H7 (cell line): ENCODE measurements at places on chromosomes 6 and 20.

DNA sequence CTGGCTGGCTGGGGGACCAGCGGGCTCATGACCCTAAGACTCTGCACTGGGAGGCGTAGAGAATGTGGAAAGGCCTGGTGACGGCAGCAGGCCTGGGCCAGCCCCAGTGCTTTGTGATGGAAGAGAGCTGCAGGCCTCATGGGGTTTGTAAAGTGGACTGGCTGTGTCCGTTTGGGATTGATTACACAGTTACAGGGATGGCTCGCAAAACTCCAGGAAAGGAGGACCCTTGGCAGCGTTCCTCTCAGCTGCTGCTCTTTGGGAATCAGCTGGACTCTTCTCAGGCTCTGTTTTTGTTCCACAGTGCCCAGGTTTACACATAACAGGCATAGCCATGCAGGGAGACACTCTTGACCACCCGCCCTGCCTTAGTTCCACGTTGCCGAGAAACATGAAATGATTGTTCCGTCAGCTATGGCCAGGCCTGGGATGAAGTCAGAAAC is 89.0 kb downstream of the SLX4IP start:
- peak; percentile 37 for DNase-seq

- no peak for DNase-seq
These were observed 25.5 kb downstream of the CST9L start for GRCh38 chr20:23542801-23543200.

- DNase-seq = no peak
These were observed 61.8 kb downstream of the PAX1 start for GRCh38 chr20:21767200-21767738.

DNA sequence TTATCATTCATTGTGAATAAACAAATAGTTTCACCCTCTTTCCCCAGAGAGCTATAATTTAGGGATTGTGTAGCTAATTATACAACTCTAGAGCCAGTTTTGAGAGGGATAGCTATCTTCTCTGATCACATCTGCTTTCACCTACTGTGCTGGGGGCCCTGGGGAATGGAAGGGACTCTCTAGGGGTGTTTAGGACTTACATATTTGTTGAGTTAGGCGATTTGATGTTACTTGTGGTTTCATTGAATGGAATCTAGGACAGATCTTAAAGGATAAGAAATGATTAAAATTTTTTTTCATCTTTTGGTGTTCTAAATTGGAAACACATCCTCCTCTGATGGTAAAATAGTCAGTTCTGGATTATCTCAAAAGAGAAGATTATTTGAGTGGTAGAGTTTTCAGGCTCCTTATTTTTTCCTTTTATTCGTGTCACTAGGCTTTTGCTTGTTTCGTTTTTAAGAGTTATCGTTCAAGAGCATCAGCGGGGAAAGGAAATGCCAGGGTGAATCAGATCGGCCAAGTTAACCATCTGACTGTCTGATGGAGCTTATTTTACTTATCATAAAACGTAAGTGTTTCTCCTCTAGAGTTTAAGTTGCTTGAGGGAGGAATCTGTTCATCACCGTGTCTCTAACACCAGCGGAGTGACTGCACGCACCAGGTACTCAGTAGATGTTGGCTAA is 236.7 kb downstream of the FARS2 start:
- DNase-seq = no peak

- DNase-seq = no peak
These were observed 107.1 kb downstream of the CDYL start for GRCh38 chr6:4883298-4883697.

DNA sequence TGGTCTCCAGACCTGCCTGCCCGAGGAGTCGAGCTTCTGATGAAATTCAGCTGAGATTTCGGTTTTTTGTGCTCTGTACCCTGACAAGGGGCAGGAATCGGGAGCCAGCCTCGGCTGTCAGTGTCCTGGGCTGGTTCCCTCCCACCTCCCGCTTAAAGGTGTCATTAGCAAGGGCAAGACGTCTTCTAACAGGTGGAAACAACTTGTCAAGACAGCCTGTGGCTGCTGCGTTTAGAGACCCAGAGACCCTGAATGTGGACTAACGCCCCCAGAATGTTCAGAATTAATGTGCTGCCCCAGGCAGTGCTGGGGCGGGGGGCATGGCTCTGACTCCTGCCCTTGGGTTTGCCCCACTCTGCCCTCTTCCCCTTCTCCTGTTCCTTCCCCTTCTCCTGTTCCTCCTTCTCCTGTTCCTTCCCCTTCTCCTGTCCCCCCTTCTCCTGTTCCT is 69.7 kb downstream of the PHACTR3 start:
- DNase-seq = no peak

DNA sequence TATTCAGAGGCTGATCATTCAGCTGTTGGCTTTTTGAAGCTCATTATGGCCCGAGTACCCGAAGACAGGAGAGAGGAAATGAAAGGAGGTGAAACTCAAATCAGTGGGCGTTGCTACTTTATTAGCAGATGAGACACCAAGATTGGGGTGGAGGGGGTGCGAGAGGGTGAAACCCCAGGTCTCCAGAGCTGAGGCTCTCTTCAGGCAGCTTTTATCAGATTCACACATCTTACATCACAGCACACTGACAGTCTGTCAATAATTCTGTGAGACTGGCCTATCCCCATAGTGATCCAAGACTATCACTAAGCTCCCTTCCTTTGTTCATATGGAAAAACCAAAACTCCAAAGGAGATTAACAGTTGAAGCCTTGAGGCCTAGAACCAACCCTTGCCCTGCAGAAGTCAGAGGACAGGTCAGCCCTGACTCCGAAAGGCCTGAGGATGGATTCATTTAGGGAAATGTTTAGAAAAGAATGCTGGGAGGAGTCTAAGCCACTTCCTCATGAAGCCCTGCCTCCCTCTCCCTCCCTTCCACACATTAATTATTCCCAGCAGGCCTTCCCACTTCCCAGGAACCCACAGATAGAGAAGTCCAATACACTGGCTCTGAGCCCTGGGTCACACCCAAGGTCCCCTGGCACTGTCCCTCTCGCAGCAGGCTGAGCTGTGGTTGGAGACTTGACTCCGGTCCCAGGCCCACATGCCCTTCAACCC is 23.2 kb downstream of the TRERF1 start:
- DNase-seq = no peak

- DNase-seq = no peak
These were observed 66.3 kb downstream of the MAN1A1 start for GRCh38 chr6:119283214-119283613.

- DNase-seq = no peak
These were observed 34.9 kb upstream of the THBS2 start for GRCh38 chr6:169288591-169288990.

DNA sequence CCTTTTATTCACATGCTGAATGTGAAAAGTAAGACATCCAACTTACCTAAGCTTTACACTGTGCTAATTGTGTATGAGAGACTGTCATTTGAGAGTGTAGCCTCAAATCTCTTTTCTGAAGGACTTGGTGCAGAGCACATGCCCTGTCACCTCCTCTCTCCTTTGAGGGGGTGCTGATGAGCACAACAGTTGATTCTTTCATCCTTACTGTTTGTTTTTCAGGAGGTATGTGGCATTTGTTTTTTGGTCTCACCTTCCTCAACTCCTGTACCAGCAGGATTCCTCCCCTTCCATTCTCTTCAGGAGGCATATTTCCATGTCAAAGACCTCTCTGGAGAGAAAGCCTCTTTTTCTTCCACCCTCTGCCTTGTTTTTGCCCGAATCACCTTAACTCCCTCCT is 252.6 kb upstream of the CITED2 start:
- DNase-seq = peak; percentile 66

DNA sequence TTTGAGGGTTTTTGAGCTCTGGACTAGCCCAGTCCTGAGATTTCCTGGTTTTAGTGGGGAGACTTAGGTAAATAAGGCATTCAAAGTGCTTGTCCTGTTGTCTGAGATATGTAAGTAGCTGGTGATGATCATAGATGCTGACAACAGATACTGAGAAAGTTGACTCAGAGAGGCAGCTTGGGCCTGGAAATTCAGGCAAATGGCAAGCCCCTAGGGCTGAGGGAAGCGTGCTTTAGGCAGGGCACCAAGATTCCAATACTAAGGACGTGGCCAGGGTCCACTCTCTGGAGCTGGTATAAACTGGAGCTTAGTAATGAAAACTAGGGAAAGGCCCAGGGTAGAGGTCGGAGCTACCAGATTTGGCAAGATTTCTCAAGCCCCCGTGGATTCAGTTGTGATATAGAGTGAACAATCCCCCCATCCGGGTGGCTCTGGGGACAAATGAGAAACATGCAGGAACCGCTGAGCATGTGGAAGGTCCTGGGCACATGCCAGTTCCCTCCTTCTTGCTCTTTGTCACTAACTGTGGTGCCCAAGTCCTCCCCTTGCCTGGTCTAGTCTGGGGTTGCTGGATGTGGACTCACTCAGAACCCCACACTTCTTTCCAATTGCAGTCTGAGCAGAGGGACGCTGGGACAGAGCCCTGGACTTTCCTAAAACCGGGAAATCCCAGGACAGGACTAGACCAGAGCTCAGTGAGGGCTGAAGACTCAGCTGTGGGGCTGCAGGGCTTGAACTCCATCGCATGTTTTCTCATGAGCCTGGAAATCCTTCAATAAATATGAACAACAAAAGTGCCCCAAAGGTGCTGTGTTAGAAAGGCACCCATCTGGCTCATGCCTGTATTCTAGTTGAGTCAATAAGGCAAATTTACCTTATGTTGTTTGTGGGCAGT is 10.3 kb downstream of the SLC22A3 start:
- no peak for DNase-seq

- DNase-seq = peak; percentile 85
These were observed at the start of gene SLC35D3 for GRCh38 chr6:136921936-136922684. TSS of gene SLC35D3 (plus strand) at chr6:136922301. CDS start at chr6:136922429, 128 bp downstream.

DNA sequence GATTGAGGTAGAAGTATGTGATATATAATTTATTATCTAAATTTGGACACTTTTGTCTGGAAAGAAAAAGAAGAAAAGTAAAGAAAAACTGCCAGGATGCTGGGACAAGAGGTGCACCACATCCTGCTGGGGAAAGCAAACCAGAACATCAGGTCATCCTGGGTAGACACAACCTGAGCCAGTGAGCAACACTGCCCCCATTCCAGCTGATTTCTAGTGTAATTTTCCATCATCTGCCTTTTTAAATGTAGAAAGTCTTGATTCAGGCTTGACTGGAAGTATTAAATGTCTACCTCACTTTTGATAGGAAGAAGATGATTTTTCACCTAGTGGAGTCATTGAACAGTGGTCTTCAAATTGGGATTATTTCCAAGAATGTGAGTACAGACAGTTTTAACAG is 1164.5 kb upstream of the CITED2 start:
- DNase-seq = no peak

DNA sequence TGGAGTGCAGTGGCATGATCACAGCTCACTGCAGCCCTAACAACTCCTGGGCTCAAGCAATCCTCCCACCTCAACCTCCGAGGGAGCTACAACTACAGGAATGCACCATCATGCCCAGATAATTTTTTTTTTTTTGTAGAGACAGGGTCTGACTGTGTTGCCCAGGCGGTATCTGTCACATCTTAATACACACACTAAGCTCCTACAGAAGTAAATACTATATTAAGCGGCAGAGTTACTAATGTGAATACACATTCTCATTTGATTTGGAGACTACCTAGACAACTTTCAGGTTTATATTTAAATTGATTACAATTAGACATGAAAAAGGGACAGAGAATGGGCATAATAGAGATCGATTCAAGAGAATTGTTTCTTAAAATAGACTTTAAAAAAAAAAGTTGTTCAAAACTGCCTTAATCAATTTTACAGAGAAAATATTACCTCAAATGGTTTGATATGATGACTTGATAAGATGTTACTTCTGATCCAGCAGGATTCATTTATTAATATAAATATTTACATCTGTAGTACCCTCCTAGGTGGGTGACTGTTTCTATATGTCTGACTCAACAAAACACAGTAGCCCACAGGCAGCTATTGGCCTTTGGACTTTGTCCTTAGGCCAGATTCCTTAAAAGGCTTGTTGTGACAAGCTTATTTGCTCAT is 7.1 kb upstream of the LOC128125822 start:
- DNase-seq = no peak

GRCh38 chr6:146224449-146224848 is 195.6 kb downstream of the GRM1 start:
- no peak for DNase-seq

DNA sequence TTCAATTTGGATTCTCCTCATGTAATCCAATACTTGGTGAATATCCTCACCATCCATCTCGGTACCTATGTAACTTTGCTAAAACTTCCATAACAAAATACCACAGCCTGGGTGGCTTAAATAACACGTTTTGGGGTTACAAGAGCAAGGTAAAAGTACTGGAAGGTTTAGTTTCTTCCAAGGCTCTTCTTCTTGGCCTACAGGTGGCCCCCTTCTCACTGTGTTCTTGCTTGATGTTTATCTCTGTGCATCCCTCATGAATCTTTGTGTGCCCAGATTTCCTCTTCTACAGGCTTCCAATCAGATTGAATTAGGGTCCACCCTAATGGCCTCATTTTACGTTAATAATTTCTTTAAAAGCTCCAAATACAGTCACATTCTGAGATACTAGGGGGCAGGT is 163.3 kb upstream of the HCRTR2 start:
- peak; percentile 2 for DNase-seq

DNA sequence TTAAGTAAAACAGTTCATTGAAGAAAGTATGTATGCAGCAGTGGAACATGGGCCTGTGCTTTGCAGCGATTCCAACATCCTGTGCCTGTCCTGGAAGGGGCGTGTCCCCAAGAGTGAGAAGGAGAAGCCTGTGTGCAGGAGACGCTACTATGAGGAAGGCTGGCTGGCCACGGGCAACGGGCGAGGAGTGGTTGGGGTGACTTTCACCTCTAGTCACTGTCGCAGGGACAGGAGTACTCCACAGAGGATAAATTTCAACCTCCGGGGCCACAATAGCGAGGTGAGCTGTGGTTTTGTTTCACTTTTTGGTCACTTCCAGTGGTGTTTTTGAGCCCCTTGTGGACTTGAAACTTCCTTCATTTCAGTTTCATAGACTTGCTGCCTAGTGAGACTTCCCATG is 1.7 kb downstream of the TULP4 start:
- no peak for DNase-seq

GRCh38 chr6:2109796-2110195 is 135.6 kb downstream of the GMDS start:
- DNase-seq = no peak

DNA sequence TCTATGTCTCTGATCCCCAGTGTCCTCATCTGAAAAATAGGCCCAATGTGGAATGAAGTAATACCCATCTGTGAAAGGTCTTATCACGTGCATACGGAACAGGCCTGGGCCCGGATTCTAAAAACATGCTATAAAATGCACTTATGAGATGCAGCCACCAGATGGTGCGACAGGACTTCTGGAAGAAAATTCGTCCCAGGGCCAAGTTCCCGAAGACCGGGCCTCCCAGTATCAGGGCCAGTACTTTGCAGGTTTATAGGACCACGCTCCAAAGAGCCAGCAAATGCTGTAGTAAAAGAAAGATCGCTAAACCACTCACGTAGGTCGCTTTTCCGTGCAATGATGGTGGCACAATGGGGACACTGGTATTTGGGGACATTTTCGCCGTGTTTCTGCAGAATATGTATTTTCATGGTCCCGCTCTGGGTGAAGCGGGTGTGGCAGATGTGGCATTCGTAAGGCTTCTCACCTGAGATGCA is 10.6 kb downstream of the CTCFL start:
- peak; percentile 82 for DNase-seq
